ENCODE measurements at places on chromosomes 6 and 20. TPM values are rescaled to one million over a fixed set of nuclear protein-coding genes. Genes with fewer than 3 reads are reported as not detected.

DNA sequence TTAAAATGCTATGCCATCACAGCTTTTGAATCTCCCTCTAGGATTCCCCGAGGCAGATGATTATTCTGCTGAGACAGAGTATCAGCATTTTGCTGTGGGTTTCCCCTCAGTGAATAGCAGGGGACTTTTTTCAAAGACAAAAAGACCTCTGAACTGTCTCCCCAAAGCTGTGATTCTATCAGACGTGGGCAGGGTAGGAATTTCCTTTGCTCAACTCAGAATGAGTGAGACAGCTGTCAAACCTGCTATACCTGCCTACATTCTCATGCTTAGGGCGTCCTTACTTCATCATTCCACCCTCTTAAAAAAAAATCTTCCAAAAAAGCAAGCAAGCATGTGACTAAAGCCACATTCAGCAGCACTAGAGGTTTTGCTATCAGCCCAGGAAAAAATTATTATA is 147.6 kb upstream of the FAM83B start:
- DNase-seq: no peak

DNA sequence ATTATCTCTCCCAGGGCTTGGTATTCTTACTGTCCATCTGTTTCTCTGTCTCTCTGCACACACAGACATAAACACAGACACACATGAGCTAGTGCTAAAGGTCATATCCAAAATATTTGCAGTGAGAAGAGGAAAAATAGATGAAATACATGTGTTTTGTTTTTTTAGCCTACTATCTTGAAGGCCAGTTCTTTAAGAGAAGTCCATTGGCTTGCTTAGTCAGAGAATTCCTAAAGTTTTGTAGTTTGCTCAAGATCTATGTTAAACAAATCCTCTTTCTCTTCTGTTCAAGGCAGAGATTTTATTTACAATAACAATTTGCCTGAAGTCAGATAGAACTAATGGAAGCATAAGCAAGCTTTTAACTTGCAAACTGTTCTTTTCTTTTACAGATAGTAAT is 120.0 kb upstream of the AKIRIN2 start:
- no peak for DNase-seq

GRCh38 chr6:121247386-121247785 is 86.9 kb downstream of the TBC1D32 start:
- no peak for DNase-seq

OR12D3 gene
- not detected for polyA plus RNA-seq

C6orf58 gene
- 3.0 TPM for polyA plus RNA-seq

- no peak for DNase-seq
Observed at GRCh38 chr6:155039618-155040017, 44.5 kb downstream of the TIAM2 start.

DNA sequence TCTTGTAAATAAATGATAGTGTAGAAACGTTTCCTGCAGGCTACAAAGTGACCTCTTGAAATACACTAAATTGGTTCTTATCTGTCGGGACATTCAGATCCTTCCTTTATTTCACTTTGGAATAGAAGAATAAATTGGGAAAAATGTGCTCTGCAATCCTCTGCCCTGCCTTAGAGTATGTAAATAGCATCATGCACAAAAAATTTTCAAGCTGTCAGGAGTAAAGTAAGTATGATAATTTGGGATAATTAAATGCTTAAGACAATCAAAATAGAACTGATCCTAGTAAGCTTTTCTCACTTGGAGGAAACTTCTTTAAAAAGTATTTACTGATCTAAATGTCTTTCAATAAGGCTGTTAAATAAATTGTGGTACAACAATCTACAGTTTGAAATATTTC is 3.1 kb upstream of the TPBG start:
- DNase-seq: no peak

GRCh38 chr20:23039885-23040508 is 4.9 kb downstream of the SSTR4 start:
- no peak for DNase-seq
